ENCODE measurements at places on chromosomes 7 and 10.

GRCh38 chr7:41624818-41625217 is 78.1 kb downstream of the INHBA start:
- DNase-seq: peak; percentile 4

- DNase-seq: peak; percentile 17
Measured at GRCh38 chr10:49539320-49539885, 482 bp upstream of the ERCC6 start.

GRCh38 chr7:130063036-130063435 is 7.3 kb upstream of the KLHDC10 start:
- DNase-seq: peak; percentile 73

GRCh38 chr10:7969623-7970022 is 84.9 kb upstream of the GATA3 start:
- no peak for DNase-seq

- DNase-seq: no peak
Measured at GRCh38 chr7:29095631-29096445, 50.5 kb downstream of the CPVL start.

DNA sequence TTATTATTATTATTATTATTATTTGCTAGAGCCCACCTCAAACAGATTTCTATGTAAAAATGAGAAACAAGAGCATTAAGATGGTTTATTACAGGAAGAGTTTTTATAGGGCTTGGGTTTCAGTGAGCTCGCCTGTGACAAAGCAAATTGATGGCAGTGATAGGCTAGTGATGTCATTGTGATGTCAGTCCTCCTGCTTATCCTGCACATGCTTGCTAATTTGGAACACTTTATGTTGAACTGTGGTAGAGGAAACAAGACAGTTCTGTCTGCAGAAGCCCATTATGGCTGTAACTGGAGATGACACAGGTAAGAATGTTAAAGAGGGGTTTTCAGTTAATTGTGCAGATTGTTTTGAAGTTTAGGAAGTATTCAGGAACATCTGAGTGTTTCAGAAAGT is 68.3 kb downstream of the CREM start:
- peak; percentile 62 for DNase-seq

DNA sequence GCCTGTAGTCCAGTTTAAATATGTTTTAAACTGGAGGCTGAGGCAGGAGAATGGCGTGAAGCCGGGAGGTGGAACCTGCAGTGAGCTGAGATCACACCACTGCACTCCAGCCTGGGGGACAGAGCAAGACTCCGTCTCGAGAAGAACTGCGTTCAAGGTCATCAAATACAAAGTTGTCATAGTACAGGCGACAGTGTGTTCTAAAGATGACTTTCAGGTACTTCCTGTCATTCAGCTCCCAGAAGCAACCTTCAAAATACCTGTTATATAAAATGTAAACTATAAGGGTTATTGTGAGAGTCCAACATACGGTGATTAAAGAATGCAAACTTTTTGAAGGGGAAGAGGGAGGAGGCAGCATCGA is 8.7 kb downstream of the MPP7 start:
- no peak for DNase-seq

DNA sequence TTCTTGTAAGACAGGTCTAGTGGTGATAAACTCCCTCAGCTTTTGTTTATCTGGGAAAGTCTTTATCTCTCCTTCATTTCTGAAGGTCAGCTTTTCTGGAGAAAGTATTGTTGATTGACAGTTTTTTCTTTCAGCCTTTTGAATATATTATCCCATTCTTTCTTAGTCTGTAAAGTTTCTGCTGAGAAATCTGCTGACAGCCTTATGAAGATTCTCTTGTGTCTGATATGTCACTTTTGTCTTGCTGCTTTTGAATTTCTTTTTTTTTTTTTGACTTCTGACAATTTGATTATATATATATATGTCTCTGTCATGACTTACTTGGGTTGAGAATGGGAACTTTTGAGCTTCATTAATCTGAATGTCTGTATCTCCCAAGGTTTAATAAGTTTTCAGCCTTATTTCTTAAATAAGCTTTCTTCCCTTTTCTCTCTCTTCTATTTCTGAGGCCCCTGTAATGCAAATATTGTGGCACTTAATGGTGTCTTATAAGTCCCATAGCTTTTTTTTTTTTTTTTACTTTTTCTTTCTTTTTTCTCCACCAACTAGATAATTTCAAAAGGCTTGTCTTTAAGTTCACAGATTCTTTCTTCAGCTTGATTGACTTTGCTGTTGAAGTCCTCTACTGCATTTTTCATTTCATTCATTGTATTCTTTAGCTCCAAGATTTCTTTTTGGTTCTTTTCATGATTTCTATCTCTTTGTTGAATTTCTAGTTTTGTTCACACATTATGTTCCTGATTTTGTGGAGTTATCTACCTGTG is 81.4 kb upstream of the IL6 start:
- DNase-seq: no peak

GRCh38 chr7:90804370-90804769 is 208.2 kb downstream of the CDK14 start:
- no peak for DNase-seq

DNA sequence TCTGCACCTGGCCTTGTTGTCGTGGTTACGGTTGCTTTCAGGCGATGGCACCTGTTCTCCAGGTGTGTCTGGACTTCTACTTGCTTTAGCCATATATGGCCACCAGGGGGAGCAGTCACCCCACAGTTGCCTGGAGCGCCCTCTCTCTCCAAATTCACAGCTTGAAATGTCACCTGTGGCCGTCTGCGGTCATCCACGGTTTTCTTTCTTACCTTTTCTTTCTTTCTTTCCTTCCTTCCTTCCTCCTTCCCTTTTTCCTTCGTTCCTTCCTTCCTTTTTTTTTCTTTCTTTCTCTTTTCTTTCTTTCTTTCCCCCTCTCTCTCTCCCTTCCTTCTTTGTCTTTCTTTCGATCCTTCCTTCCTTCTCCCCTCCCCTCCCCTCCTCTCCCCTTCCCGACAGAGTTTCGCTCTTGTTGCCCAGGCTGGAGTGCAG is 150.5 kb upstream of the VKORC1L1 start:
- DNase-seq: peak; percentile 69

- peak; percentile 58 for DNase-seq
Measured at GRCh38 chr7:2715341-2716231, 27.6 kb downstream of the AMZ1 start.

DNA sequence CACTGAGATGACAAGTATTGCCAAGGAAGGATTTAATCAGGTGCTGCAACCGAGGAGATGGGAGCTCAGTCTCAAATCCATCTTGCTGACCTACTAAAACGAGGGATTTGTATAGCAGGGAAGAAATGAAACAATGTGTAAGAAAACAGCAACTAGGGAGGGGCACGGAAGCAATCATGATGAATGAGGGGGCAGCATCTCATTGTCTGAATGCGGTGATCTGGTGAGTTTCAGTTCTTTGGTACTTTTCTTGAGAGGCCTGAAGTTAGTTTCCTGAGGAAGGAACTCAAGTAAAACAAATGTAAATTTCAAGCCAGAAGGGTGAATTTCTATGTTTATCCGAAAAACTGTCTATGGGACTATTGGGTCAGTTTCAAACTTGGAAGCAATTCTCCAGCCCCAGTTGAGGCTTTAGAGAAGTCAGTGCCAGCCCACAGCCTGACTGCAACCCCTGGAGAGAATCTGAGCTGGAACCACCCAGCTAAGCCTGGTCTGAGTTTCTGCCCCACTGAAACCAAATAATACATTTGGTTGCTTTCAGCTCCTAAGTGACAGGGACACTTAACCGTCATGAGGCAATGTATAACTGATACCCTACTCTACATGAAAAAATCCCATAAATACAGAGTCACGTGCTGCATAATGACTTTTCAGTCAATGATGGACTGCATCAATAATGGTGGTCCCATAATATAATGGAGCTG is 45.8 kb upstream of the TNS3 start:
- DNase-seq: no peak

DNA sequence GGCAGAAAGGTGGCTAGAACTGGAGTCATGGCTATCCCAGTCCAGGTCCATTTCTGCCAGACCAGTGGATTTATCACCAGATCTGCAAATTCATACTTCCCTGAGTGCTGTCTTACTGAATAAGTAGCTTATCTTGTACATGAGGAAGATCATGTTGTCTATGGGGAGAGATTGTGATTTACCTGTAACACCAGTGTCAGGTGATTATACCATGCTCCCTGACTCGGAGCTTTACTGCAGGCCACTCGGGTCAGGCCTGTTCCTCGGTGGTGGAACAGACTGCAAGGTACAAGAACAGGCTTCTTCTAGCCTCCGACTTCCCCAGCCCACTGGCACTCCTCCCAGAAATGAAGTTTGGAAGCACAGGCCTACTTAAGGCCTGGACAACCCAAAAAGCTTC is 42.6 kb upstream of the DLG5 start:
- DNase-seq: no peak

GRCh38 chr7:115558161-115558560 is 472.4 kb downstream of the TFEC start:
- DNase-seq: no peak

DNA sequence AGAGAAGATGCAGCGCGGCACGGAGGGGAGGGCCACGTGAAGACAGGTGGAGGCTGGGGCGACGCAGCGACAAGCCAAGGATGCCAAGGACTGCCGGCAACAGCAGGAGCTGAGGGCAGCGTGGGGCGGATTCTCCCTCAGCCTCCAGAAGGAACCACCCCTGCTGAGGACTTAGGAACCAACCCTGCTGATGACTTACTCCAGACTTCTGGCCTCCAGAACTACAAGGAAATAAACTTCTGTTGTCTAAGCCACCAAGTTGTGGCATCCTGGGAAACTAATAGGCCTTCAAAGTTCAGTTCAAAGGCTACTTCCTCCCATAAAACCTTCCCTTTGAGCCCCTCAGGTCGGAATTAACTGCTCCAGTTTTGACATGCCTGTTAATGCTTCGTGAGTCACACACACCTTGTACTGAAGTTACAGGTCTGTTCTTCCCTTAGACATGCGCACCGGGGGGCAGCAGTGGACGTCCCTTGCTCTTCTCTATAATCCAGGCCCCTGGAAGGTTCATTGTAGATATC is 88.4 kb upstream of the RHEB start:
- DNase-seq: no peak

DNA sequence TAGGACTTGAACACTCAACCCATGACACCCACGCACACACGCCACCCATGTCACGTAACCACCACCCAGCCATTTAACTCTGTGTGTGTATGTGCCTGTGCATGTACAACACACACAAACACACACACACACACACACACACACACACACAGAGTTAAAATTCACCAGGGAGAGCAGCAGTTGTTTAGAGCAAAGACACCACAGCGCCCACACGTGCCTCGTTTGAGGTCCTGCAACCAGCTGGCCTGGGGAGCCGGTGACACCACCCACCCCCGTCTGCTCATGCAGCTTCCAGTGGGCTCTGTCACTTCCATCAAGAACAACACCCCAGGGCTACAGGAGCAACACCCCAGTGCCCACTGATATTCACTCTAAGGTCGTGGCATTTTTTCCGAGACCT is 97.4 kb downstream of the ELFN1 start:
- no peak for DNase-seq

GRCh38 chr10:122559228-122559627 is 1.3 kb upstream of the DMBT1 start:
- DNase-seq: no peak

GRCh38 chr10:6175329-6176055 is 27.2 kb upstream of the PFKFB3 start:
- no peak for DNase-seq

DNA sequence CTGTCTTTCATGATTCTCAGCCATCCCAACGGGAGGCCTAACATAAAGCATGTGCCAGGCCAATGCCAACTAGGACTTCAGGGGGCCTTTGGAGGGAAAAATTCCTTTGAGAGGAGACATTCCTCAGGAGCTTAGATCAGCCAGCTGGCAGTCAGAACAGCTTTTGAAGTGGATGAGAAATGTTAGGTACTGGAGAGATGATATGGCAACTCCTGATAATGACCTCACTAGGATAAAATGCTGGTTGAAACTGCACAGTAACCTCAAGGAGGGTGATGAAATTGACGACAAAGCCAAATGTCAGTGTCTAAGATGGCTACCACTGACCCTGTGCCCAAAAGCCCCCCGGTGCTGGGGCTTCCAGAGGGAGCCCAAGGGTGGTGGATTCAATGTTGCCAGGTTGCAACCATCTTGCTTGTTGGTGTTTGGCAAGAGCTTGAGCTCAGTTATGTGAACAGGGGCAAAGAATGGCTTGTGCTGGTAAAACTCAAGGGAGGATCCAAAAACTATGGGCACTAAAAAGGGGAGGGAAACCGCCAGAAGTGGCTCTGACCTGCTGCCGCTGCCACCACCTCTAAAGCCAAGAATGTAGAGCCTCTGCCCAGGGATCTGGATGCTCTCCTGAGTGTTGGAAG is 121.2 kb downstream of the UBE2H start:
- DNase-seq: no peak

GRCh38 chr10:132407243-132407746 is 10.3 kb downstream of the PWWP2B start:
- no peak for DNase-seq

GRCh38 chr7:67462781-67463191 is 466.2 kb downstream of the TYW1 start:
- no peak for DNase-seq

- no peak for DNase-seq
Measured at GRCh38 chr7:33849004-33849403, 56.3 kb upstream of the BMPER start.

- peak; percentile 77 for DNase-seq
Measured at GRCh38 chr7:77687747-77688144, 8.5 kb upstream of the RSBN1L start.

DNA sequence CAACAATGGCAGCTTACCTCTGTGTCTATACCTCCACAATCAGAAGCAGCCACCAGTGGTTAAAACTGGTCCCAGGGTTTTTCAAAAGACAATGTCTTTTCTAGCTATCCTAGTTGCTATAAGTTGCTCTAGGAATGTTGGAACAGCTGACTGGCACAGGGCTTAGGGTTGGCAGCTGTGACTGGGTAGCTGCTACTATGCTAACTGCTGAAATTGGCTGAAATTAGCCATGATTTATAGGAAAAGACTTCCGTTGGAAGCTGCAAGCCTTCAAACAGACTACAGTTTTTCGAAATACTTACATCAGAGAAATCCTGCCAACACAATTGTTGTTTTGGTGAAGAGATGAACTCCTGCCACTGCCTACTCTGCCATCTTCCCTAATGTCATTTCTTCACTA is 102.3 kb downstream of the MKX start:
- DNase-seq: no peak

GRCh38 chr7:11021468-11021867 is 47.8 kb downstream of the PHF14 start:
- DNase-seq: no peak
